Stimulated activated CD4-positive, alpha-beta T cell treated with anti-CD3 and anti-CD28 coated beads, Interleukin-1b, Interleukin-23, amount 100 ng/mL, for 24 hours (primary cell): ENCODE measurements at places on chromosomes 2 and 18.

GRCh38 chr18:35991696-35992095 lies 19.2 kb downstream of the RMP24 start:
- no peak for DNase-seq

- DNase-seq = no peak
Observed at GRCh38 chr2:234081970-234082822, 31.7 kb downstream of the SPP2 start.

DNA sequence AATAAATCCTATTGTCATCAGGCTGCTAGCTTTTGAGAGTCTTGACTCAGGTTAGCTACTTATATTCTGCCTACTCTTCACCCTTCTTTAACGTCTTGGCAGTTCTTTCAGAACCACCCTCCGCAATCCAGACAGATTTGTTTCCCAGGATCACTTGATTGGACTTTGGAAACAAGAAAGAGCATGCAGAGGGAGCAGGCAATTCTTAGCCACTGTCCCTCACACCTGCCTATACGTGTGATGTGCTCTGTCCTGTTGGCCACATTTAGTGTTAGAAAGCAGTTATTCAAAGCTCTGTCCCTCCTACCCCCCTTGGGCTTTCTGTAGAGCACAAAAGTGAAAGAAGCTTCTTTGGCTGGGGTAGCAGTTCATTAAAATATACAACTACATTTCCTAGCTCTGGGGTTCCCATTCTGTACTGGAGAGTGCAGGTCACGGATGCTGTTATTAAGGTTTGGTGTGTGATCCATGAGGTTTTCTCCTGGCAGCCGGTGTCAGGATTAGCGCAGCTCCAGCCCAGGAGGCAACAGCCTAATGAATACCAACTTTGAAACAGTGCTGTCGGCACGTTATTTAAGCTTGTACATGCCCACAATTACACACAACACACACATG lies 6.3 kb downstream of the FZD5 start:
- DNase-seq = no peak

DNA sequence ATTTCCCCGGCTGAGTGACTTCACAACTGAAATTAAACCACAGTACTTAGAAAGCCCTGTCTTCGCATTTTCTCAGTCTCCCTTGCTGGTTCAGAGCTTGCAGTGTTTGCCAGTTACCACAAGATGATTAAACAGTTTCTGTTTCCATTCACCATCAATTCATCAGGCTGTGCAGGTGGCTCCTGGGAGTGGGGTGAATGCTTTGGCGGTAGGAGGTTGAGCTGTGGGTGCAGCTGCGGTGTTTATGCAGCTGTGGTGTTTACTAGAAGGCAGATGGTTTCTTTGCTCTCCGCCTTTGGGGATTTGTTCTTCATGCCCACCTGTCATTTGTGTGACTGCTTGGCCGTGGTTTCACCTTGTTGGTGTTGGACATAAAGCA lies 16.1 kb downstream of the ACOXL start:
- DNase-seq = peak; percentile 52

- no peak for DNase-seq
Observed at GRCh38 chr2:44051593-44052347, 56.0 kb upstream of the LRPPRC start.

GRCh38 chr2:135091681-135092080 lies 39.6 kb downstream of the RAB3GAP1 start:
- DNase-seq = no peak

DNA sequence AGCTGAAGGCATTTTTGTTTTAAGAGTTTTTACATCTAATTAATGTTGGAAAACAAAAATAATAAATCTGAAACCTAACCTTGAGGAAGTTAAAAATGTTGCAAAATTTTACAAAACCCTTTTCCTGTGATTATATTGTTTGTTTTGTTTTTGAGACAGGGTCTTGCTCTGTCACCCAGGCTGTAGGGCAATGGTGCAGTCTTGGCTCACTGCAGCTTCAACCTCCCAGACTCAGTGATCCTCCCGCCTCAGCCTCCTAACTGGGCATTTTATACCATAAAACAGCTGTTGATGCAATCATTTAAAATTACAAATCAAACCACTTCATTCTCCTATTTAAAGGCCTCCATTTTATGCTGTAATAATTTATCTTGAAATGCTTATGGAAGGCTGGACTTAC lies 1.7 kb upstream of the ZNF24 start:
- DNase-seq = no peak

- no peak for DNase-seq
Observed at GRCh38 chr2:44939106-44940048, 2.1 kb upstream of the SIX3 start.

DNA sequence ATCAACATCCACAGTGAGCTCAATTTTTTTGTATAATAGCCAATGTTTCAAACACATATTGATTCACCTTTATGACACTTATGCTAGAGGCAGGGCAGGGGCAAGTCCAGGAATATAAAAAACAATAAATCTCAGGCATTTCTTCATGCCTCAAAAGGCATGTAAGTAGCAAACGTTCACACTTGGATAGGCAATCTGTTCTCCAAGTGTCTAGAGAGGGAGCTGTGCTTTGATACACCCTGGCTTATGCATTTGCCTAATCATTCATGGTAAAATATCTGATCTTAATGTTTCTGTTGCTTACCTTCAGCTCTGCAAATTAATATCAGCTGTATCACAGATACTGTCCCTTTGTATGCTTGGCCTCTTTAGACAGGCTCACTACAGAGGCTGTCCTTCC lies 464.5 kb upstream of the SETBP1 start:
- no peak for DNase-seq

- no peak for DNase-seq
Observed at GRCh38 chr2:110829413-110830146, 97.2 kb downstream of the ACOXL start.

DNA sequence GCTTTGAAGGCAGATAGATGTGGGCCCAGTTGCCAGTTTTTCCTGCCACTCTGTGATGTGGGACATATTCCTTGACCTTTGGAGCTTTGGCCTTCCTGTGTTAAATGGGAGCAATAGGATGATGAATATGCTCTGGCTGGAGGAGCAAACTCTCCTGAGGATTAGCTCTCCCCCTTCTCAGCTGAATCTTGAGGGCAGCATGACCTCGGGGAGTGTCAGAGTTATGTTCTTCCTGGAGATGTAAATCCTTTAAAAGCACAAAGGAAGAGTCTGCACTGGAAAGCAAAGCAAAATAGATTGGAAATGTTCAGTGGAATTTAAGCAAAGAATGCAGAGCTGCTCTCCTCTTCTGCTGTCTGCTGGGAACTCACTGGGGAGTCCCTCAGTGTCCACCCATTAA lies 160.1 kb downstream of the ALK start:
- DNase-seq = no peak

- DNase-seq = no peak
Observed at GRCh38 chr2:49640630-49641029, 486.3 kb upstream of the FSHR start.

DNA sequence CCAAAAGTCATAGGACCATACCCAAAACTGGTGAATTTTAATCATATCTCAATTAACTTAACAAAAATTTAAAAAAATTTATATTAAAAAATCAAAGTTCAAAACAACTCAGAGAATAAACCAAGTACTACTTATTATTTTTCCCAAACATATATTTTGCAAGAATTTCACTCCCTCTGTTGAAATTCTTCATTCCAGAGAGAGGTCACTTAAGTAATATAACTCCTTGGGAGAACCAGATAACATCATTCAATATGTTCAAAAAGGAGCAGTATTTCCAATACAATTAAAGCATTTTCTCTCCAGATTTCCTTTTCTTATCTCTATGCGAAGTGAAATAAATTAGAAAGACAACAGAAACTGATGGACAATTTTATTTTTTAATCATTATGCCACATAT lies 165.9 kb upstream of the RND3 start:
- DNase-seq = no peak

- no peak for DNase-seq
Observed at GRCh38 chr2:6352906-6353515, 512.7 kb downstream of the CMPK2 start.

GRCh38 chr18:46480226-46480625 lies 176.8 kb downstream of the LOXHD1 start:
- DNase-seq = no peak

DNA sequence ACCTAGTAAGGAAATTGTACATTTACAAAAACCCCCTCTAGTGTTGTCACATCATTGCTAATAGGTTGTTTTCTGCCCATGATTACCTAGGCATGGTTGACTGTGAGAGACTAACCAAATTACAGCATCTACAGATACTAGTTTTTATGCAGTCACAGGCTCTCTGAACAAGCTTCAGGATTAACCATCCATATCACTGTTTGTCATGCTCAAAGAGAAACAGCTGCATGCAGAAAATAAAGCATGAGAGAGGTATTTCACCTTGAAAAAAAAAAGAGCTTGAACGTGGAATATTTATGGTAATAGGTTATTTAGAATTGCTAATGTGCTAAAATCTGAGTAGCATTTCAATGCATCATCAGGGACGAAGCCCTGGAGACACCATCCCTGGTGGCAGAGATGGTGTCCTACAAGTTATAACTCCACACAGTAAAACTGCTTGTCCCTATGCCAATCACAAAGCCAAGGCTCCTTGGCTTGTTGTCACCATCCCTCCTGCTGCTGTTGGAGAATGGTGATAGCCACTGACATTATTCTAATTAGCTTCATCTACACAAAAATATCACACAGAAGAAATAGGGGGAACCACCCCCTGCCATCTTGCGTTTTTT lies 5.4 kb downstream of the NEB start:
- no peak for DNase-seq

- DNase-seq = no peak
Observed at GRCh38 chr2:206305523-206306245, 31.2 kb downstream of the ZDBF2 start.
